HCT116 (cell line): ENCODE measurements at places on chromosomes 7 and 10. TPM values are rescaled to one million over a fixed set of nuclear protein-coding genes. Genes with fewer than 3 reads are reported as not detected.

DNA sequence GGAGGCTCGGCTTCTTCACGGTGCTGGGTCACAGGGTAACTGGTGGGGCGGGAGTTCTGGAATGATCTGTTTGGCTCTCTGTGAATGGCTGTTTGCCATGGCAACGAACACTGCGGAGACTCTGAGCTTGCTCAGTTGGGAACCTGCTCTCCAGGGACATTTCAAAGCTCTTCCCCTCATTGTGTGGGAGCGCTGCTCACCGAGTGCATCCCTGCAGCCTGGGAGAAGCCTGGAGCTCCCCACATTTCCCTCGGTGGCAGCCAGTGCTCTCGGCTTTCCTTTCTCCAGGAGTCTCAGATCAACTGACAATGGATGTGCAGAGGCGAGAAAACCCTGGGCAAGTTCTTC lies 57.6 kb upstream of the CACUL1 start:
- no peaks in the 10 kb centered on the region for H3K27me3 ChIP-seq
- H3K27ac ChIP-seq = no peak overlapping the region
- H3K36me3 ChIP-seq = no peaks in the 10 kb centered on the region
- no peak overlapping the region for H3K4me3 ChIP-seq
- DNase-seq = no peak
- H3K4me1 ChIP-seq = peaks cover 2% of the 10 kb centered on the region; the same call in 1 of the 2 replicates

DNA sequence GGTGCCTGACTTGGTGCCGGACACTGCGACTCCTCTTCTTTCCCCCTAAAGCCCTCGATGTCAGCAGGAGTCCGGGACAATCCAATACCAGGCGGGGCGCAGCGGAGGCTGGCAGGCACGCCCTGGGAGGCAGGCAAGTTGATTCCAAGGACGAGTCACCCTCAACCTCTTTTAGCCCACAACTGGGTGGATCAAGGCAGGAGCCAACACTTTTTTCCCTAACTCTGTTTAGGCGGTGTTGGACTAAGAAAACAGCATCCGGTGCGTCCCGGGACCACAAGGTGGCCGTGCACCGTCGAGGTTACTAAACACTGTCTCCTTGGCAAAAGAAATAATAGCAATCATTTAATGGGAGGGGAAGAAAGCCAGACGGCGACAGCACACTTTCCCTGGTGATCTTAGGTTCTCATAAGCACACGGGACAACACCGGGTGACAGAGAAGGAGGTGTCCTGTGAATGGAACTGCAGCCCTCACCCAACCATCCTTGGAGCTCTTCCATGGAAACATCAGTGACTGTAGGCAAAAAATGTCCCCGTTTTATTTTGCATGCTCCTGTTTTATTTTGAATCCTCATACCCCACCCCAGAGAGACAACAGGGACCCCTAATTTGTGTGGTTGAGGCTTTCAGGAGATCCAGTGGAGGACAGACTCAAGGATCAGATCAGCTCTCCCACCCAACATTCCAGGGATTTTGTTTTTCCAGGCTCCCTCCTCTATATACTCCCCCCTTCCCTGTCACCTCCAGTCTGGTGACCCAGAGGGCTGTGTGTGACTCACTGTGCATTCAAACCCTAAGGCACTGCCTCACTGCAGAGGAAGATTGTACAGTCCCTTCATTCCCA lies 1.3 kb upstream of the CALCR start:
- DNase-seq = no peak
- H3K4me1 ChIP-seq = peaks cover 9% of the 10 kb centered on the region; the same call in 1 of the 2 replicates
- H3K36me3 ChIP-seq = no peaks in the 10 kb centered on the region
- peaks cover 6% of the 10 kb centered on the region; the same call in 1 of the 2 replicates for H3K27me3 ChIP-seq
- peak overlapping the region; percentile 31; the same call in 1 of the 2 replicates for H3K4me3 ChIP-seq
- no peak overlapping the region for H3K27ac ChIP-seq

The TUBB8 gene
- total RNA-seq = 0.39 TPM

The GIMAP6 gene
- 0.12 TPM for total RNA-seq

DNA sequence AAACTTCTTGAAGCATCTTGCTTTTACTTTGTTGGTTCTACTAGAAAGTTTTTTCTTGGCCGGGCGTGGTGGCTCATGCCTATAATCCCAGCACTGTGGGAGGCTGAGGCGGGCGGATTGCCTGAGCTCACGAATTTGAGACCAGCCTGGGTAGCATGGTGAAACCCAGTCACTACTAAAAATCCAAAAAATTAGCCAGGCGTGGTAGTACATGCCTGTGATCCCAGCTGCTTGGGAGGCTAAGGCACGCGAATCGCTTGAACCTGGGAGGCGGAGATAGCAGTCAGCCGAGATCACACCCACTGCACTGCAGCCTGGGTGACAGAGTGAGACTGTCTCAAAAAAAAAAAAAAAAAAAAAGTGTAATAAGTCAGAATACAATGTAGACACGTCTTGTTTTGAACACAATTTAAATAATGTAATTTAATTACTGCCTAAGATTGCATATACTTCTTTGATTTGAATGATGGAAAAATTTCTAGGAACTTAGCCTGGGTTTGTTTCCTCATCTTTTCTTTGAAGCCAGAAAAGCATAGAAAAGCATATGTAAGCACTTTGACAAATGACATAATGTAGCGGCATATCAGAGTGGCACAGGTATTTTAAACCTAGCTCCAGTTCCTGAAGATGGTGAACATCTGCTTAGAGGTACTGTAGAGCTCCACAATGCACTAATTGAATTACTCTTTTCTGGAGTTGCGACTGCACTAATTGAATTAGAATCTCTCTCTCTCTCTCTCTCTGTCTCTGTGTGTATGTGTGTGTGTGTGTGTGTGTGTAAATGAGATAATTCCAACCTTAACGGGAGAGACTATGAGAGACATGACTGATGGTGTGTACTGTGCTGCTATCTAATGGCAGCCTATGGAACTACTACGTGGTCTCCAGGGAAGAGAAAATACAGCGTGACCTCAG lies 87.8 kb downstream of the BTRC start:
- H3K4me3 ChIP-seq = no peak overlapping the region
- H3K27ac ChIP-seq = no peak overlapping the region
- no peaks in the 10 kb centered on the region for H3K27me3 ChIP-seq
- no peaks in the 10 kb centered on the region for H3K4me1 ChIP-seq
- DNase-seq = peak; percentile 80
- no peaks in the 10 kb centered on the region for H3K36me3 ChIP-seq

The MYO1G gene
- 0.74 TPM for total RNA-seq

The SLC29A4 gene
- 24.5 TPM for total RNA-seq

DNA sequence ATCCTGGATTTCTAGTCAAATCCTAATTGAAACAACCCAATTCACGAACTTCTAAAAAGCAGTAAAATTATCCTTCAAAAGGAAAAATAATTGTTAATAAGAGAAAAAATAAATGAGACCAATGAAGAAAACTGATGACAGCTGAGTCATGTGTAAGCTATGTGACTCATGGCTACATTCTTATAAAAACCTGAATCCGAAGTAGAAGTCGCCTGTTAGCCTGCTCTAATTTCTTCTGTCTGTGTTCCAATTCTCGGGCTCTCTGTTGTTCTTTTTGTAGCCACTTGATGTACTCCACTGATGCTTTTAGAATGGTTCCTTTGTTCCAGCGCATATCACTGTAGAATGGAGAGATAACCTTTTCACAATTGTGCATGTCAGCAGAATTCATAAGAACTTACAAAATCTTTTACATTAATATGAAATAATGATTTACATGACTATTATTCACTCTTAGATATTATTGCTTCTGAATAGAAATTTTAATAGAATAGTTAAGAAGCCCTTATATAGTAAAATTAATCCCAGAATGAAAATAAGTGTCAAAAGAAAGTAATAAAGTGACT lies 88.8 kb downstream of the TFEC start:
- no peaks in the 10 kb centered on the region for H3K27me3 ChIP-seq
- no peak overlapping the region for H3K27ac ChIP-seq
- DNase-seq = no peak
- H3K4me3 ChIP-seq = no peak overlapping the region
- no peaks in the 10 kb centered on the region for H3K36me3 ChIP-seq

The ATG9B gene
- total RNA-seq = 2.1 TPM

DNA sequence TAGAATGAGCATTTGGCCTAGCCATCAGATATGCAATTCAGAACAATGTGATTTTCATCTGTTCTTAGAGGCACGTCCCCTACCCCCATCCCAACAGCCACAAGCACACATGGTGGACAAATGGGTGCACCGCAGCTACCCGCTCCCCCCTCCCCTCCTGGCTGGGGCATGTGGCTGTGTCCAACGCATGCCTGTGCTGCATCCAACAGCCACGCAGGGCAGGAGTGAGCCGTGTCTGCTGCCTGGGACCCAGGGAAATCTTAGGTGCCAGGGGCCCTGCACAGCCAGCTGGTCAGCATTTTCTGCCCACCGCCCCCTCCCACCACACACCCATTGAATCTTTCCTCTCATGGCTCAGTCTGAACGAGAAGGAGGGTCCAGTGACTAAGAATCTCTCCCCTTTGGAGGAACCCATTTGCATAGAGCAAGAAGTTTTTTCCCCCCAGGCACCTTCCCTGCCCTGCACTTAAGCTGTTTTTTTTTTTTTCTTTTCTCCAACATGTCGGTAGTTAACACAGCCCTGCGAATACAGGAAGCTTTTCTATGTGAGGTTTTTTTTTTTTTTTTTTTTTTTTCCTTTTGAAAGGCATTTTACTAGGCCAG lies 138.9 kb downstream of the WDR11 start:
- H3K36me3 ChIP-seq = no peaks in the 10 kb centered on the region
- no peak overlapping the region for H3K27ac ChIP-seq
- H3K27me3 ChIP-seq = no peaks in the 10 kb centered on the region
- no peaks in the 10 kb centered on the region for H3K4me1 ChIP-seq
- no peak overlapping the region for H3K4me3 ChIP-seq

The TSPAN15 gene
- 16.0 TPM for total RNA-seq

DNA sequence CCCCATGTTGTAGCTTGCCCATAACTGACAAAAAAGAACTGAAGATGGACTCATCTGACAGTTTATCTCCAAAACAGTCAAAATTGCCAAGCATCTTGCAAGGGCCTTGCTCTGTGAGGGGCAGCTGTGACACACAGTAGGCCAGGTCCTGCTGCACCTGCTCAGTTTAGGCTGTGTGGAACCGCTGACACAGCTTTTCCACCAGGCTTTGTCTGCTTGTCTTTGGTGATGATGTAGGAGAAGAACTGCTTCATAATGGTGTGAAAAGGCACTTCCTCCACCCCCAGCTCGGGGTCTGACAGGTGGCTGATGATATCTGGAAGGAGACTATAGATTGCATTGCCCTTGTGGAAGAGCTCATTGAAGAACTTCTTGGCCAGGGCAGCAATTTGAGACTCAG lies 92.6 kb downstream of the NPSR1 start:
- no peak overlapping the region for H3K4me3 ChIP-seq
- peaks cover 24% of the 10 kb centered on the region for H3K4me1 ChIP-seq
- no peaks in the 10 kb centered on the region for H3K27me3 ChIP-seq
- no peak for DNase-seq

DNA sequence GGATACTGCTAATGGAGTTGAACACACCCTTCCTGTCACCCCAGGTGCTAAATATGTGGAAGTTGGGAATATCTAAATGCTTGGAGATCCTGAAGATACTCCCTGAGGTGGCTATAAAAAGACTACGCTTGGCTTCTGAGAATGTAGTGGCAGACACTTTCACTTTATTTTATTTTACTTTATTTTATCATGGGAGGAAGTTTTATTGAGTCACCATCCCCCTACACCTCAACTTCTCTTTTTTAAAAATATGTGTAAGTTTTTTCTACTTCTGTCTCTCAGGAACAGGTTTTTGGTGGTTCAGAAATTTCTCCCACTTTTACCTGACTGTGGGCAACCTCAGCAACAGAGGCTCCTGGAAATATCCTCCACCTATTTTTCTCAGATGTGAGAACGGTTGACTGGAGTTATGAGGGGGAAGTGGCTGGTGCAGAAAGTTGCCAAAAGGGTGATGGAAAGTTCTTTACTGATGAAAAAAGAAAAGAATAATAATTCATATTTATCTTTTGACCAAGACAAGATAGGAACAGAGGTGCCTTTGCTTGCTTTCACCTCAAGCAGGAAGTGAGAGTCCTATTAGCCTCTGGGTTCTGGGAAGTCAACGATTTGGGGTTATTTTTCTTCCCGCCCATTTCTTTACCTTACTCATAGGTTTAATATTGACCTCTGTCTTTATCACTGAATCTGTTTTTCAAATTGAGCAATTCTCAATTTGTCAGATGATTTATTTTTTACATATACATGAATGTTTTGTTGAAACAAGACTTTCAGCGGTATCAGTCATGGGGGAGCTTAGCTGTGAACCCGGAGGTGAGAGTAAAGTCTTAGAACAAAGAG lies 103.6 kb downstream of the AHR start:
- H3K4me1 ChIP-seq = no peaks in the 10 kb centered on the region
- H3K27me3 ChIP-seq = no peaks in the 10 kb centered on the region
- H3K27ac ChIP-seq = no peak overlapping the region

The INHBA gene
- 0.10 TPM for total RNA-seq

- H3K27me3 ChIP-seq = no peaks in the 10 kb centered on the region
- H3K4me3 ChIP-seq = no peak overlapping the region
- no peaks in the 10 kb centered on the region for H3K36me3 ChIP-seq
- DNase-seq = no peak
- H3K4me1 ChIP-seq = peaks cover 6% of the 10 kb centered on the region
Observed at GRCh38 chr7:116621649-116622048, 50.3 kb upstream of the MET start.

DNA sequence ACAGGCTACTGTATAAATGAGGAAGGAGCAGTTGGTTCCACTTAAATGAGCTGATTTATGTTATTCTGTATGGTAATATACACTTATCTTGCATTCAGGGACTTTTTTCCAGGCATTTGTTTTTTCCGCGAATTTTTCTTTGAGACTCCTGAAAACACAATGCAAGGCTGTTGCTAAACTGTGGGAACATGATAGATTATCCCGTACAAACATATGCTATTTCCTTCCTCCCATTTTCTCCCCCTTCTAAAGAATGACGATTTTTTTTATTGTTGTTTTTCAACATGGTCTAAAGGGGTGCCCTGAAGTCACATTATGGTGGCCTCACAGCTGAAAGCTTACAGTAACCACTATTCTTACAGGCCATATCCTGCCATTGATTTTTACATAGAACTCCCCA lies 523.9 kb upstream of the NRP1 start:
- H3K27me3 ChIP-seq = no peaks in the 10 kb centered on the region
- DNase-seq = no peak
- H3K36me3 ChIP-seq = no peaks in the 10 kb centered on the region
- H3K4me3 ChIP-seq = no peak overlapping the region
- 0 out of 2 replicates have a peak, but pooled peaks cover 2% of the 10 kb centered on the region for H3K4me1 ChIP-seq

- DNase-seq = no peak
- H3K27me3 ChIP-seq = no peaks in the 10 kb centered on the region
- H3K27ac ChIP-seq = no peak overlapping the region
- H3K4me1 ChIP-seq = no peaks in the 10 kb centered on the region
- no peaks in the 10 kb centered on the region for H3K36me3 ChIP-seq
Observed at GRCh38 chr7:100171087-100171681, 2.8 kb upstream of the GAL3ST4 start.

The SERPINE1 gene
- 12.8 TPM for total RNA-seq

DNA sequence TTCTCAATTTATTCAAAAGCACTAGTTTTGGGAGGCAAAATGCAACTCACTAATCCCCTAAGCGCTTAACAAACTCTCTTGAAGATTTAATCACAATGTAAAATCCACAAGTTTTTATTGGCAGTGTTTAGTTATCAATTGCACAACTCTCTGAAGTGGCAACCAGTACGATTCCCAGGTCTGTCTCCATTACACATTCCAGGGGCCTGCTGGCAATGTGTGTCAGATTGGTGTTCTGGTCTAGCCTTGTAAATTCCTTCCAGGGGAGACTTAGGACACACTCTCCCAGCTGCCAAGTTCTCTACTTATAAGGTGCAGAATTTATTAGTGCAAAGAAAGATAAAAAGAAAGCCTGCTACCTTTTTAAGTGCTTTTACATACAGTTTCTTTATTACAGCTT lies 164.7 kb upstream of the HPS1 start:
- no peak overlapping the region for H3K4me3 ChIP-seq
- no peak for DNase-seq
- no peaks in the 10 kb centered on the region for H3K36me3 ChIP-seq
- no peaks in the 10 kb centered on the region for H3K4me1 ChIP-seq
- no peak overlapping the region for H3K27ac ChIP-seq
- H3K27me3 ChIP-seq = peaks cover 47% of the 10 kb centered on the region
